ENCODE measurements at places on chromosomes 12 and 14.

GRCh38 chr12:10113075-10113474, 14.3 kb upstream of the CLEC1A start:
- DNase-seq, result no peak

- no peak for DNase-seq
Measured at GRCh38 chr12:39931857-39932256, 174.0 kb downstream of the SLC2A13 start.

- DNase-seq, result no peak
Measured at GRCh38 chr12:3605692-3606091, 114.7 kb downstream of the PRMT8 start.

GRCh38 chr14:39229222-39229543, 4.5 kb upstream of the MIA2 start:
- no peak for DNase-seq

- DNase-seq, result no peak
Measured at GRCh38 chr12:57046086-57046791, 3.7 kb downstream of the MYO1A start.

- DNase-seq, result no peak
Measured at GRCh38 chr12:84860718-84861117, 51.9 kb downstream of the SLC6A15 start.

- no peak for DNase-seq
Measured at GRCh38 chr12:68342966-68343365, 10.8 kb upstream of the MDM1 start.

DNA sequence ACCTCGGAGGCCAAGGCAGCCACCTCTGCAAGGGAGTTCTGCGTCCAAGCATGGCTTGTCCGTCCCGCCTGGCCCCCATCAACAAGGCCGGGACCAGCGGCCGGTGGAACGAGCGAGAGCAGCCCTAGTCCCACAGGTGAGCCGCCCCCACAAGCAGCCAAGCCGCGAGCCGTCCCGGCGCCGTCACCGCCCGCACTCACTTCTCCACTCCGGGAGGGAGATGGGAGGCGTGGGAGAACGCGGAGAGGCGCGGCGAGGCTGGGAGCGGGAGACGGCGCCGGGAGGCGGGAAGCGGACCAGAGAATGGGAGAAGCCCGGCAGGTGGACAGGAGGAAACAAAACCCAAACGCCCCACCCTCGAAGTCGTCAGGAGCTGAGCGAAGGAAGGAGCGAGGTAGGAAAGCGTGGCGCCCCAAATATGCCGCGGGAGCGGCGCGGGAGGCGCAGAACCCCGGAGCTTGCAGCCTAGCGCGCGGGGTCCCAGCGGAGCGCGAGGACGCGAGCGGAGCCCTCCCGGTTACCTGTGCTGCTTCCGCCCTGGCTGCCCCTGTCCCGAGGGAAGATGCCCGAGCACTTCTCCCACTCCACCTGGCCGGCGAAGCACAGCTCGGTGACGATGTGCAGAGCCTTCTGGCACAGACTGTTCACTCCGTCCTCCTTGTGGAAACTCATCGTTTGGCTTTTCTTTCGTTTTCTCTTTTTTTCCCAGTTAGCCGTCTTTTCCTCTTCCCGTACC, 600 bp downstream of the SYT10 start:
- no peak for DNase-seq

DNA sequence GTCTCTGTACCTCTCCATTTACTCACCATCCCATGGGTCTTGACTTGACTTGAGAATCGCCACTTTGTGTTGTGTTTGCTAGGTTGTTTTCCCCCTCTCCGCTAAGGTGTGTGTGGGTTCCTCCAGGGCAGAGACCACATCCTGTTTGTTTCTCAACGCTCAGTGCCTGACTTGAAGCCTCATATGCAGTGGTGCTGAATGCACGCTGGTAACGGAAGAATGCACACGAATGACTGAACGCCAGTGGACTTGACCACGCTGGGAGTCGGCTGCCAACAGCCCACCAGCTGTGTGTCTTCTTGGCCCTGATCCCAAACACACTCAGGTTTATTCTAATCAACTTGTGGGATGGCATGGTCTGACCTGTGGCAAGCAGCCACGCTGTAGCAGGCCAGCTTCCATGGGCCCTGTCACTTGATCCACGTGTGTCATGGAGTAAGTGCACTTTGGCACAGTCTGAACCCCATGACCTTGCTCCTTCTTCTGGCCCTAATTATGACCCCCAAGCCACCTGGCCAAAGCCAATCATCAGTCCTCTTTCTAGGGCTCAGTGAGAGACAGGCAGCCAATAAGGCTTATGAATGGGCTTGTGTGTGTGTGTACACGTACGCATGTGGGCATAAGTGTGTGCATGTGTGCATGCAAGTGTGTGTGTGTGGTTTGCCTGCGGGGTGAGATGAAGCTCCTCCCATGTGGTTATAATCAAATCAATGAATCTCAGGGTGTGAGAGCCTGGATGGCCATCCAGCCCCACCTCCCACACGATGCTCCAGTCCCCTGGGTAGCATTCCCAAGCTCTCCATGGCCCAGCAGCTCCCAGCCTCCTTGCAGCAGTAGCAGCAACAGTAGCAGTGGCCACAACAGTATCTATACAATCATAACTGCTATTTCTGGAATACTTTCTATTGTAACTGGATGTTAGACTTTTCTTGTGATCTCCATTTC, 6.4 kb upstream of the TC2N start:
- DNase-seq, result no peak

GRCh38 chr12:107580750-107581618, 104.6 kb upstream of the PWP1 start:
- DNase-seq, result no peak

GRCh38 chr14:34078117-34078743, 127.4 kb upstream of the EGLN3 start:
- DNase-seq, result no peak

GRCh38 chr14:21267431-21267845, 1.8 kb downstream of the HNRNPC start:
- DNase-seq, result no peak

- DNase-seq, result no peak
Measured at GRCh38 chr12:3559601-3560294, 68.7 kb downstream of the PRMT8 start.

GRCh38 chr14:32076278-32077080, 625 bp upstream of the ARHGAP5 start:
- DNase-seq, result peak; percentile 97

DNA sequence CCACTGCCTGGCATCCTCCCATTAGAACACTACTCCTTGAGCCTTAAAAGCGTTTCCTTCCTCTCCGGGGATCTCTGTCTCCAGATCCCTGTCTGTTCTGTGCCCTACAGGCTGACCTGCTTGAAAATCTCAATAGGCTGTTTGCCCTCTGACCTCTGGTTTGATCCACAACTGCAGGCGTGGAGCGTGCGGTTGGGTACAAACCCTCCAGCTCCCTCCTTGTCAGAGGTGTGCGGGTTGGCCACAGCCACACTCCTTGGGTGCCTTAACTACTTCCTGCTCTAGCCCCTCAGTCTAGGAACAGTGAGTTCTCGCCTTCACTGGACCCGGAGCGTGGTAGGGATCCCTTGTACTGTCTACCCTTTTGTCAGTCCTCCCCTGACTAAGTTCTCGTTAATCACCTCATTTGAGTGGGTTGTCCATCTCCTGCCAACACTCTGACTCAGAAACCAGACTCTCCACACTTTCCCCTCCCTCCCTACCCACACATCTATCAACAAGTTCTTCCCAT, 33.1 kb downstream of the CMKLR1 start:
- no peak for DNase-seq

DNA sequence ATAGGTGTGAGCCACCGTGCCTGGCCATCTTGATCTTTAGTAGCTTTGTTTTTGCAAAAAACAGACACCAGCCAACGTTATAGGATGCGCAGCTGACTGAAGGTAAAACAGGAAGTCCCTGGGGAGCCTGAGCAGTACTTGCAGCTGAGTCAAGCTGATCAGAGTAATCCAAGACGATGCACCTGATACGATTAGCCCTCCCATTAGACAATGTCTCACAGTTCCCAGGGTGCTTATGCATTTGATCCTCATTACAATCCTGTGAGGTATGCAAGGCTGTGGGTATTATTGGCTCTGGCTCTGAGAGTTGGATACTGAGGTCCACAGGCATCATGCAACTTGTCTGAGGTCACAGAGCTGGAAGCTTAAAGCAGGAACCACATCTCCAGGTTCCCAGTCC, 8.1 kb downstream of the KRT18 start:
- DNase-seq, result no peak

- no peak for DNase-seq
Measured at GRCh38 chr14:94933486-94933885, 163.6 kb upstream of the GSC start.

DNA sequence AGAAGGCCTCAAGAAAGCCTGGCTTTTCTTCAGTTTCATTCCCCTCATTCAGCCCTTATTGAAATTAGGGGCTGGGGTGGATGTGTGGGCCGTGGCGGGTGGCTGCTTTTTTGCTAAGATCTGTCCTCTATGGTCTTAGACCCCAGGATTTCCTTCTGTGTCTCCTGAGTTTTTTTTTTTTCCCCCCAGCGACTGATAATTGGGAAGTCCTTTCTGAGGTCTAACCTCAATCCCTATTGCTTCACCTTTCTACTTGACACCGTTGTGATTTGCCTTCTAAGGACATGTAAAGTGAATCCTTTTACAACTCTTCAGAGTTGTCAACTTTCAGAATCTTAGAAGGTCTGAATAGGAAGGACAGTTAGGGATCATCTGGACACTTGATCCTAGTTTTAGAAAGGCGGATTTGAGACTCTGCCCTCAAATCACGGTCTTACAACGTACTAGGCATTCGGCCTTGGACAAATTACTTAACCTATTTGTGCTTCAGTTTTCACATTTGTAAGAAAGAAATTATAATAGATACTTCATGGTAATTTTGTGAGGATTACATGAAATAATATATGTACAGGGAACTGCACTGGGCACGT, 4.4 kb downstream of the GPR84 start:
- DNase-seq, result no peak

GRCh38 chr12:117590999-117591398, 229.6 kb upstream of the NOS1 start:
- DNase-seq, result no peak

DNA sequence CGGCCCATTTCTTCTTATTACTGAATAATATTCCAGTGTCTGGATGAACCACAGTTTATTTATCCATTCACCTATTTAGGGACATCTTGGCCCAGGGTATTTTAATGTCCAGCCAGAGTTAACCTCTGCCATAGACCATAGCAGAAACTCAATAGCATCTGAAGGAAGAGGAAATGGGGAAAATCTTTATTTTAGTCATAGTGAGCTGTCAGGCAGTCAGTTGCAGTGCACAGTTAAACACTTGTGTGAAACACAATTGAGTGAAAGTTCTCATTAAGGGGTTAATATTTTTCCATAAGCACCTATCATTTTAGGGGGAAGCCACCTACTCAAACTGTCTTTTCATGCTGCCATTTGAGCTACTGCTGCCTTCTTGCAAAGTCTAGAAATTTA, 197.3 kb upstream of the PPFIA2 start:
- no peak for DNase-seq

- no peak for DNase-seq
Measured at GRCh38 chr12:121925358-121925695, 6.9 kb downstream of the CFAP251 start.

DNA sequence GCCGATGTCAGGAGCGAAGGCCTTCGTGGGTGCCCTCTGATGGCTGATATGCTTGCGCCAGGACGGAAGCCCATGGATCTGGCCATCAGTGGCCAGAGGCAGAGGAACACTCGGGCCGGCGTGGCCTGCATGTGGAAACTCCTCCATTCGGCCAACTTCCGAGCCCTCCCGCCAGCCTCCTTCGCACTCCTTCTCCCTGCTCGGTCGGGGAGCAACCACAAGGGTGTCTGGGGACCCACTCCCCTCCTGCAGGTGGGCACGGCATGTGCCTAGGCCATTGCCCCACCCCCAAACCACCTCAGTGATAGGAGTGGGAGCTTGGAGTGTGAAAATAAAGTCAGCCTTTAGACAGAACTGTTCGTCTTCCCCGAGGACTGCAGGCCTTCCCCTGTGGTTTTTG, 231.3 kb downstream of the BCL11B start:
- DNase-seq, result no peak

- no peak for DNase-seq
Measured at GRCh38 chr14:23097786-23098185, 2.5 kb downstream of the C14orf119 start.

- DNase-seq, result no peak
Measured at GRCh38 chr14:91009501-91010152, 50.8 kb downstream of the RPS6KA5 start.

DNA sequence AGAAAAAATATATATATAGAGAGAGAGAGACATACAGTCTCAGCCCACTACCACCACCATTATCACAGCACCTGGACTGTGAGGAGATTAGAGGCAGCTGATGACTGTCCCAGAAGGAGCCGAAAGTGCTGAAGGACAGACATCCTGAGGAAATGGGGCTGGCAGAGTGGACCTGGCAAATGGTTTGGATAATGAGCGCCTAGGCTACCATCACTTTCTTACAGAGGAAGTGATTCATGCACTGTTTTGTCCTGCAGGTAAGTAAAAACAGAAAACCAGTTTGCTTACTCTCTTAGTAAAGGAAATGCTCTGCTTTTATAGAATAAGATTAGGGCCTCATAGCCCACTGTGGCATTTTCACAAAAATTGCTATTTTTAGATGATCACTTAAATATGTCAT, 28.6 kb upstream of the DNM1L start:
- DNase-seq, result no peak

- no peak for DNase-seq
Measured at GRCh38 chr14:75497191-75497590, 25.1 kb upstream of the BATF start.

DNA sequence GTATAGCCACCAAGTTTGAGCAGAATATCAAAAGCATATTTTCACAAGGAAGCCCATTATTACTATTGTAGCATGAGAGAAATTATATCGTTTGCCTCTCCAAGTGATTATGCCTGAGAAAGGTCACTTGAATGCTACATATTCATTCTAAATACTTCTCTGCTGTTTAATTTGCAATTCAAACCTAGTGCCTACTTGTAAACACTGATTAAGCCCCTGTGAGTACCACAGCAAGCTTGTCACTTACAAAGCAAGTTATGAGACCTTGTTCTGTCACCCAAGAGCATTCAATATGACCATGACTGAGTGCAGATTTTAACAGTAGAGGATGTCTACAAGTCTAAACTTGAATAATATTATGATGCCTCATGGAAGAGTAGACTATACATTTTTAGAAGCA, 124.7 kb upstream of the SSTR1 start:
- no peak for DNase-seq

GRCh38 chr12:25644979-25645378, 91.9 kb upstream of the LMNTD1 start:
- no peak for DNase-seq

- no peak for DNase-seq
Measured at GRCh38 chr12:92537290-92537960, 165.4 kb upstream of the PLEKHG7 start.

DNA sequence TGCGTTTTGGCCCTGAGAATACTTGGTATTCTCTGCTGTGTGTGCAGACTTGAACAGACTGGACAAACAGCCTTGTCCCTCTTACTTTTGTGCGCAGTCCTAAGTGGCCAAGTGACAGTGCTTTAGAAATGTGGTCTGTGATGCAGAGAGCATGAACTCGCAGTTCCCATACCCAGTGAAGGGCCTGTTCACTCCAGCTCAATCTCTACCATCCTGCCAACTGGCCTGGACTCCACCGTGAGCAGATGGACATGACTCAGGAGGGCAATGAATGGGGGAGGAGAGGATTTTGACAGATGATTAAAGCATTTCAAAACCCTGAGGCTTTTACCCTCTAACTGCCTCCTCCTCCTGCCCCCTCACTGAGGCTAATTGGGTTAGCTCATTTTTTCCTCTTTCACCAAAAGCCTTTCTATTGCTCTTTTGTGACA, 62.5 kb upstream of the PYGL start:
- DNase-seq, result peak; percentile 94
